ENCODE measurements at places on chromosomes 7 and 10.
A peak's percentile ranks its signal among the peaks of the same experiment; 100 is the strongest.

- DNase-seq = no peak
Measured at GRCh38 chr7:81213394-81213793, 294.5 kb upstream of the SEMA3C start.

- DNase-seq = no peak
Measured at GRCh38 chr10:33385015-33385414, 50.5 kb upstream of the NRP1 start.

GRCh38 chr7:124603066-124603465, 162.5 kb downstream of the GPR37 start:
- DNase-seq = no peak

DNA sequence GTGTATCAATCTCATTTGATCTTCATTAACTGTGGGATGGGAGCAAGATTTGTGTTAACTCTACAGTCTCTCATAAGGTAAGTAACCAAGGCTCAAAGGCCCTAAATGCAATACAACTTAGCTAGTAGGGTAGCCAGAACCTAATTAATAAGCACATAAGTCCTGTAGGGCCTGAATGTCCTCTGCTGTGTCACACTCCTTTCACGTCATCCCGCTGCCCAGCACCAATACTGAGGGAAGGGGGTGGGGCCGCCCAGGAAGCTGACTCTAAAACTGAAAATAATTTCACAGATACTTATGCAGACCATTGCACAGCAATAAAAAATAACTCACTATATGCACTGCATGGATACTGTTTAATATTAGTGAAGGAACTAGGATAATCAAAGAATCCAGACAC, 13.7 kb downstream of the CCDC6 start:
- no peak for DNase-seq

DNA sequence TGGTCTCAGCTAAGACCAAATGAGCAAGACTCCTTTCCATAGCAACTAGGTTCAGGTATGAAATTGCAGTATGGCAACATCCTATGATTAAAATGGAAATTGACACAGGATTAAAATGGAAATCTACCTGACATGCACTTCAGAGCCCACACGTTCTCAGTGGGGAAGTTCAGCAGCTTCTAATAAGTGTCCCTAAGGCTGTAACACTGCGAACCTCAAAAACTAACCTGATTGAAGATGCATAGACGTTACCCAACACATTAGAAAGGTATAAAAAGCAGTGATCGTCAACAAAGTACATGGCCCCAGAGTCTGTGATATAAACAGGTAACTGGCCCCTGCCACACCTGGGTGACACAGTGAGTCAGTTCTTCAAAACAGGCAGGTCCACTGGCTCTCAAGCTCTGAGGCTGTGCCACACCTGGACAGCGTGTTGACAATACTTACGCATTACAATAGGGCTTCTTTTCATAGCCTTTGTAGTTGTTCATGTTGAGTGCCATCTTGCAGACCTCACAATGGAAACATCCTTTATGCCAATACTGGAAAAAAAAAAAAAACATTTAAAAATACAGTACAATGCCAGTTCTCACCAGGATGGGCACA, 274.9 kb upstream of the NEBL start:
- DNase-seq = no peak

DNA sequence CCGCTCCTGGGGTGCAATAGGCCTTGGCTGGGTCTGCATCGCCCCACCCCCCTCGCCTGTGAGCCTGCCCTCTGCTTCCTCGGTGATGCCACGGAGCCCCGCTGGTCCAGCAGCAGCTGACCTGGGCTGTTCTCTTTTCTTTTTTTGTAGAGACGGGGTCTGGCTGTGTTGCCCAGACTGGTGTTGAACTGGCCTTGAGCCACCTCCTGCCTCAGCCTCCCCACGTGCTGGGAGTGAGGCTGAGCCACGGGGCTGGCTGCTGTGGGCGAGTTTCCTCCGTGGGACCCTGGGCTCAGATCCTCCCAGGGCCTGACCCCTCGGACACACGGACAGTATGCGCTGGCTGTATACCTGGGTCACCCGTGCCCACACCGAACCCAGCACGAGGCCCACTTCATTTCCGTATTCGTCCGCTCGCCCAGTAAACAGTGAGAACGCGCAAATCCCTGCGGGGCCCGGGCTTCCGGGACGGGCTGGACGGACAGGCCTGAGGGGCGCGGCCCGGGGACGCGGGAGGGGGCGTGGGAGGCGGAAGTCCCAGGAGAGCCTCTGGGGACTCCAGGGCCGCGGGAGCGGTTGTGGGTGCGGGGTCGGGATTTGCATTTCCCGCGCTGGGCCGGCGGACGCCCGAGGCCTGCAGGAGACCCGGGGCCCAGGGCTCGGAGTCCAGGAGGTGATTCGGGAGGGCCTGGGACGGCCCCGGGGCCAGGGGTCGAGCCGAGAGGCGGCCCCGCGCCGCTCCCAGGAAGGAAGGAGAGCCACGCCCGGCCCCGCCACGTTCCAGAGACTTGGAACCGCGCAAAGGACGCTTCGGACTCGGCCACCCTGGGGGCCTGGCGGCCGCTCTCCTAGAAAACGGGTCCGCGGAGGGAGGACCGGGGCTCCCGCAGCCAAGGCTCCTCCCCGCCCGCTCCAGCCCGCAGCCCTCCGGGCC, 57.7 kb upstream of the DNAJB6 start:
- DNase-seq = no peak

DNA sequence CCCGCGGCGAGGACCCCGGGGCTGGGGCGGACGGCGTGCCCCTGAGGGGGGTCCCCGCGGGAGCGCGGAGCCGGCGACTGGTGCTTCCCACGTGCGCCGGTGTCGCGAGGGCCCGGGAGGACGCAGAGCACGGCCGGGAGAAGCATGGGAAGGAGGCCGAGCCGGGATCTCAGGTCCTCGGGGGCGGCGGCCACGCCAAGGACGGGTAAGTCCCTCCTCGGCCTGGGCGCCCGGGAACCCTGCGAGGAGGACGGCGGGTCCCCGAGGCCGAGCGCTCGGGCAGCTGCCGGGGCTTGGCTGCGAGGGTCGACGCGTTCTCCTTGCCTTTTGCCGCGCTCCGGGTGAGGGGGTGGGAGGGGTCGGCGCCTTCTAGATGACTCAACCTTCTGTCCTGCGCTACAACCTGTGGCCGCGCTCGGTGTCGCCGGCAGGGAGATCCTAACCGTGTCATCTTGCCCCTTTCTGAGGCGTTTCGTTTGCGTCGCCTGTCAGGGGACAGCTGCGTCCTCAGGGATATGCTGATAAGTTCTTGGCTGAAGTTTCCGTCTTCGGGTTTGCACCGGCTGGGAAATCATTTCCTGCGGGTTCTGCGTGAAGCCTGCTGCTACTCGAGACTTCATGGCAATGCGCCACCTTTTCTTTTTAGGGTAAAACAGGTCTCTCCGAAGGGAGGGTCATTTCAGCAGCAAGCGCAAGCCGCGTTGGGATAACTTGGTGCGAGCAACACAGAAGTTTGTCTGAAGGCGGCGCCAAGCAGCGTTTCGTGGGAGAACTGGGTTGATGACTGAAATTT, 529 bp downstream of the TASOR2 start:
- DNase-seq = peak; percentile 50

- DNase-seq = no peak
Measured at GRCh38 chr7:93575555-93576399, 1.3 kb upstream of the CALCR start.
